ENCODE measurements at places on chromosomes 4 and X.

- DNase-seq, result no peak
Observed at GRCh38 chr4:168541266-168541953, 44.6 kb downstream of the PALLD start.

GRCh38 chr4:6990661-6991060 is 52.5 kb upstream of the TADA2B start:
- DNase-seq, result no peak

DNA sequence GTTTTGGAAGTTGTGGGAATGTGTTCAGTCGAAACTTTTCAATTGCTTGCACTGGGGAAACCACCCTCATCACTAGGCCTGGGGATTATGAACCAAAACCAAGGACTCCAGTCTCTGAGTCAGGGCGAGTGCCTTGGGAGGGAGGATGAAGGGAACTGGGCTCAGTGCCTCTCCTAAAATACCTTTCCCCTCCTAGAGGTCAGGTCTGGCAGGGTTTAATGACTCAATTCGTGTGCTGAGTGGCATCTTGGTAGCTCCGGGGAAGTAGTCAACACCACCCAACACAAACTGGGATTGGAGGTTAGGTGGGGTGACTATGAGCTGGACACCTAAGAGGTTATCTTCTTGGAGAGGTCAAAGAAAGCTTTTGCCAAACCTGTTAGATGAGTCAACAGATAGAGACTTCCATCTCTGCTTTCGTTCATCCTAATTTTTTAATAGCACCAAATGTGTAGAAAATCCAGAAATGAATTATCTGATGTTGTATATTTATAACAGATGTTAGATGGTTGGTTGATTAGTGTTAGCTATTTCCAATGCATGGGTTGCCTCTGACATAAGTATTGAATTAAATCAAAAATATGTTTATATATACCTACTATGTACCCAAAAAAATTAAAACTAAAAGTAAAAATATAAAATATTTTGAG is 202.8 kb downstream of the SHROOM3 start:
- no peak for DNase-seq

GRCh38 chrX:39820938-39821708 is 276.6 kb downstream of the BCOR start:
- DNase-seq, result no peak
